ENCODE measurements at places on chromosomes 1 and 21.
A peak's percentile ranks its signal among the peaks of the same experiment; 100 is the strongest.

GRCh38 chr1:43625063-43625780 is 24.7 kb upstream of the KDM4A start:
- DNase-seq, result no peak

DNA sequence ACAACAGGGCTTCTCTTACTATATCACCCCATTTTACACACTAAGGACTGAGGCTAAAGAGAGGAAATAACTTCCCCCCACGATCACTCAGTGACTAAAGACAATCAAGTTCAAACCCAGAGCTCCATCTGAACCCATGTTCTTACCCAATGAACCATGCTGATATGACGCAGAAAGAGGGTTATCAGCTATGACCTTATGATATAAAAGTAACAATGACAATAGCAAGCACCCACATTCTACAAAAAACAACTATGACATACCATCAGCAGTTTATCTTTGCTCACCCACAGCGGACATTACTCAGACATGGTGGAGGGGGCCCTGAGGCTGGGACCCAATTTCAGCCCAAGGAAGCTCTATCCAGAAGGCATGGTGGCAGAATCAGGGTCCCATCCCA is 75.7 kb downstream of the PTPN14 start:
- no peak for DNase-seq

GRCh38 chr1:2227346-2228156 is 568 bp upstream of the SKI start:
- DNase-seq, result peak; percentile 98

GRCh38 chr21:15367061-15367626 is 302.3 kb upstream of the NRIP1 start:
- DNase-seq, result no peak

DNA sequence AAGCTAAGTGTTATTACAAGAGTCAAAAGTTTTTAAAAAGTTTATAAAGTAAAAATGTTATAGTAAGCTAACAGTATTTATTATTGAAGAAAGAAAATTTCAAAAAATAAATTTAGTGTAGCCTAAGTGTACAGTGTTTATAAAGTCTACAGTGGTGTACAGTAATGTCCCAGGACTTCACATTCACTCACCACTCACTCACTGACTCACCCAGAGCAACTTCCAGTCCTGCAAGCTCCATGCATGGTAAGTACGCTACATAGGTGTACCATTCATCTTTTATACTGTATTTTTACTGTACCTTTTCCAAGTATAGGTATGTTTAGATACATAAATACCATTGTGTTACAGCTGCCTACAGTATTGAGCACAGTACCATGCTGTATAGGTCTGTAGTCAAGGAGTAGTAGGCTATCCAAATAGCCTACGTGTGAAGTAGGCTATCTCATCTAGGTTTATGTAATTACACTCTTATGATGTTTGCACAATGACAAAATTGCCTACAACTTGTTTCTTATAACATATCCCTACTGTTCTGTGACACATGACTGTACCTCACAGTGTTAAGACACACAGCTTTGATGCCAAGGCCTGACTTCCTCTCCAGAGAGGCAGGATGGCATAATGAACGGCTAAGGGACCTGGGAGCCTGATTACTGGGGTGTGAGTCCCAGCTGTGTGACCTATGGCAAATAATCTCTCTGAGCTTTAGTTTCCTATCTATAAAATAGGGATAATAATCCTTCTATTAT is 12.7 kb downstream of the DHCR24 start:
- no peak for DNase-seq

DNA sequence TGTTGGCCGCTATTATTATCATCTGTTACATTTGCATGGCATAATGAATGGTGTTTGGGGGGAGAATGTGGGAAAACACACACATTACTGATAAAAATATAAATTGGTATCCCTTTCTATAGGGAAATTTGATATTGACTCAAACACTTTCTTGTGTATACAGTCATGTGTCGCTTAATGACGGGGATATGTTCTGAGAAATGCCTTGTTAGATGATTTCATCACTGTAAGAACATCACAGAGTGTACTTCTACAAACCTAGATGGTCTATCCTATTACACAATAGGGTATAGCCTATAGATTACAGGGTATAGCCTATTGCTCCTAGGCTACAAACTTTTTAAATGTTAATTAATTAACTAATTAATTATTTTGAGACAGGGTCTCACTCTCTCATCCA is 67.2 kb upstream of the B3GALNT2 start:
- DNase-seq, result no peak

GRCh38 chr1:39808784-39809517 is 20.3 kb upstream of the BMP8B start:
- DNase-seq, result no peak

DNA sequence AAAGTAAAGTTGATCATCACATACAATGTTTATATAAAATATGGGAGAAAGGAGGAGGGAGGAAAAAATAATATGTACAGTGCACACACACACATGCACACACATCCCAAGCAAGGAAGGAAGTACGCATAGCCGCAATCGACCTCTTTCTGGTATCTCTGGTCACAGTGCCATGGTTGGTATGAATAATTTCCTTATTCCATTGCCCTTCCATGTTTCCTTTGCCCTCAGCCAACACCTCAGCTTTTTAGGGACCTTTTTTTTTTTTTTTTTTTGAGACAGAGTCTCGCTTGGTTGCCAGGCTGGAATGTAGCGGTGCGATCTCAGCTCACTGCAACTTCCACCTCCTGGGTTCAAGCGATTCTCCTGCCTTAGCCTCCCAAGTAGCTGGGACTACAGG is 20.6 kb downstream of the CITED4 start:
- DNase-seq, result no peak

DNA sequence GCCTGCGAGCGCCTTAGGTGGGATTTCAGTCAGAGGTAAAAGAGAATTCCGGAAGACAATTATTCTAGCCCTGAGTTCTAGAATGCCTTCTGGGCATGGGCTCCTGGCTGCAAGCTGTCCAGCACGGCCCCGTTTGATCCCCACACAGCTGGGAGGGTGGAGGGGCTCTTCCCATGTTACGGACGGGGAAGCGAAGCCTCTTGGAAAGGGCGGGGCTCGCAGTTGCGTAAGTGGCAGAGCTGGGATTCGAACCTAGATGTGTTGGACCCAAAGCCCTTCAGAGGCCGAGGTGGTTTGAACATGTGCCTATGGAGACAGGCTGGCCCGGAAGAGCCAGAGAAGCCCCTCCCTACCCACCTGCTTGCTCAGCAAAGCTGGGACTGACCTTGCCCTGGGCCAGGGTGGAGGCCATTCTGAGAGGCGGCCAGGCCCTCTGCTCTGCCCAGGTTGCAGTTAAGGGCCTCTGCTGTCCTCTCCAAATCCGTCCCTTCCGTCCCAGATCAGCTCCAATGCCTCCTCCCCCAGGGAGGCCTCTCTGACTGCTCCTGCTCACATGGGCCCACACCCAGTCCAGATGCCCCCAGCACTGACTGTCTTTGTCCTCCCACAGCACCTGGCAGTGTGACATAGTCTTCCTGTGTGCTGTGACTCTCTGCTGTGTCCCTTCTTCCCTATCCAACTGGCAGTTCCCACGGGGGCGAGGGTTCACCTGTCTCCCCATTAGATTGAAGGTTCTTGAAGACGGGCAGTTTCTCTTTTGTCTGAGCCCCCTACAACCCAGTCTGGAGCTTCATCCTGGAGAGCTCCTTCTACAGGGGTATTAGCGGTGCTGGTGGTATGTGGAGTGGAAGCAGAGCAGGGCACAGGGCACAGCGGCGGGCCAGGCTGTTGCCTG is 1.2 kb upstream of the HSPB7 start:
- DNase-seq, result no peak

GRCh38 chr21:20971296-20971921 is 26.8 kb upstream of the NCAM2 start:
- DNase-seq, result peak; percentile 28

DNA sequence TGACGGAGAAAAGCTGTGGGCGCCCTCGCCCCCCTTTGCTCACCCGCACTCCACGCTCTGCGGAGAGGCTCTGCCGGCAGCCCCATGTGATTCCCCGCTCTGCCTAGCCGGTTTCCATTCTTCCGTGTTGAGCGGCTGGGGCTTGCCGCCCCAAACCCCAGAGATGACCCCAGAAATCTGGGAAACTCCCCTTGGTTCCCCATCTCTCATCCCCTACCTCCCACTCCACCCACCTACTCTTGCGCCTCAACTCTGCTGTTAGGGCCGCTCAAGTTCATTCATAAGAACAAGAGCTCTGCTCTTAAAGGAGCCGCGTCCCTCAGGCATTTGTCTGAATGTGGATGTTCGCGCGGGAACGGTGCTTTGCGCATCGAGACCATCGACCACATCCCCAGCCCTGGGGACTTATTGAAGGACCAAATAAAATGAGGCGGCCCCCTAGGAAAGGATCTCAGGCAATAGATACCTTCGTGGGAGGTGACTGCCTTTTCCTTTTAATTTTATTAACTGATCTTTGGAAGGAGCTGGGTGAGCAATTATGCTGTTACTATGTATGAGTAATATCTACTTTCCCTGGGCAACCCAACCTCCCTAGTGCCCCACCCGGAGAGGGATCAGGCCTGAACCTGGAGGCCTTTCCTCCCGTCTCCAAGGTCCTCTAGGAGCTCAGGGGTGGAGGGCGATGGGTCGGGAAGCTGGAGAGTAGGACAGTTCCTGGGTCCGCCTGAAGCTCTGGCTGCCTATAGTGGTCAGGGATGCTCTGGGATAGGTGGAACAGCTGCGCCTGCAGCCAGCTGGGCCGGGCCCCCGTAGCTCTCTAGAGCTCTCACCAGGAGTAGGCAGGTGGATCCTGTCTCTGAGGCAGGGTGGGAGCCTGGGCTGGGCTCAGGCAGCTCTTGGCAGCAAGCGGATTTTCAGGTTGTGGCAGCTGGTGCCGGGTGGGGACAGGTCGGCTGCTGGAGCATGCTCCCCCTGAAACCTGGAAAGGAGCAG is 898 bp downstream of the MFSD2A start:
- no peak for DNase-seq

DNA sequence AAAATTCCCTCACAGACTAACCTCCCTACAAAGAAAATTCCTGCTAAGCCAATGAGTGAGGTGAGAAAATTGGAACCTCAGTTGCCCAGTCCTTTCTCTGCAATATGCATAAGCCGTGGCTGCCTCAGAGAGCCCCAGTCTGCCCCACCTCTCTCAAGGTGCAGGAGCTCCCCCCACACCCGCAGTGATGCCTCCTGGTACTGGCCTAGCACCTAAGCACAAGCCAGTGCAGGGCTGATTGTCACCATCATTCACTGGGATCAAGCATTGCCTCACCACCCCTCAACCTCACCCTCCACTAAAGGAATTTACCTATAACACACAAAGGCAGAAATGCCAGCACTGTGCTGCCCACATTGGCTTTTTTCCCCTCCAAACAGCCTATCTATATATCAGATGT is 56.9 kb downstream of the CD34 start:
- no peak for DNase-seq

DNA sequence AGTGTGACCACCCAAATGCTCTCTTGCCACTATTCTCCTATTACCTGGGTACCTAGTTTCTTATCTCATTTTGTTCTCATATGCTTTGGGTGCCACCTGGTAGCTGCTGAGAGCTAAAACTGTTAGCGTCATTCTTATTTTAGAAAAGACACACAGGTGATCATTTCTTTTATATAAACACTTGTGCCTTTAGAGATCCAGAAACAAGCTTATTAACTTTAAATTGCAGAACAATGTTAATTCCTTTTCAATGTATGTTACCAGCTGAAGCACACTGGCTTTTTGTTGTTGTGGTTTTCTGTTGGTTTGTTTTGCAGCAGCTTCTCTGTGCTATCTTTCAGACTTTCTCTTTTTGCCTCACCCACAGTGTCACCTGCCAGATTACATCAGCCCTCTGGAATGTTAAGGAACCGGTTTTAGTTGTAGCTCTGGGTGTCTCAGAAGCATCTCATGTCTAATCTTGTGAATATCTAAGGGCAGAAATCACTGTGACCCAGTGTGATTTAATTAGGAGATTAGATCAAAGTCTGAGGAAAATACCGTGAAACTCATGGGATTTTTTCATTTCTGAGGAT is 43.4 kb upstream of the SLC19A2 start:
- DNase-seq, result peak; percentile 10

DNA sequence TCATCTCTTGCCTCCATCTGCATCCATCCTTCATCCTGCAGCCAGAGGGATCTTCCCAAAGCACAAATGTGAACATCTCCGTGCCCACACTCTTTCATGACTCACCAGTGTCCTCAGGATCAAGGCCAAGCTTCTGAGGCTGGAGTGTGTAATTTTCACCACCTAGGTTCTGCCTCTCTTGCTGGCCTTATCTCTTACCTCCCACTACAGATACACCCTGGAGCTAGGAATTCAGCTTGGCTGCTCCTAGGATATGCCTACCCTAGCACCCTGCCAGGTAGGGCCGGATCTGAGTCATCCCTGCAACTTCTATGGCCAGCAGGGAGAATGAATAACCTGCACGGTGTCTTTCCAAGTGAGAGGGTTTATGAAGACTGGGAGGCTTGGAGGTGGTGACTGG is 208.7 kb upstream of the CSF3R start:
- no peak for DNase-seq

DNA sequence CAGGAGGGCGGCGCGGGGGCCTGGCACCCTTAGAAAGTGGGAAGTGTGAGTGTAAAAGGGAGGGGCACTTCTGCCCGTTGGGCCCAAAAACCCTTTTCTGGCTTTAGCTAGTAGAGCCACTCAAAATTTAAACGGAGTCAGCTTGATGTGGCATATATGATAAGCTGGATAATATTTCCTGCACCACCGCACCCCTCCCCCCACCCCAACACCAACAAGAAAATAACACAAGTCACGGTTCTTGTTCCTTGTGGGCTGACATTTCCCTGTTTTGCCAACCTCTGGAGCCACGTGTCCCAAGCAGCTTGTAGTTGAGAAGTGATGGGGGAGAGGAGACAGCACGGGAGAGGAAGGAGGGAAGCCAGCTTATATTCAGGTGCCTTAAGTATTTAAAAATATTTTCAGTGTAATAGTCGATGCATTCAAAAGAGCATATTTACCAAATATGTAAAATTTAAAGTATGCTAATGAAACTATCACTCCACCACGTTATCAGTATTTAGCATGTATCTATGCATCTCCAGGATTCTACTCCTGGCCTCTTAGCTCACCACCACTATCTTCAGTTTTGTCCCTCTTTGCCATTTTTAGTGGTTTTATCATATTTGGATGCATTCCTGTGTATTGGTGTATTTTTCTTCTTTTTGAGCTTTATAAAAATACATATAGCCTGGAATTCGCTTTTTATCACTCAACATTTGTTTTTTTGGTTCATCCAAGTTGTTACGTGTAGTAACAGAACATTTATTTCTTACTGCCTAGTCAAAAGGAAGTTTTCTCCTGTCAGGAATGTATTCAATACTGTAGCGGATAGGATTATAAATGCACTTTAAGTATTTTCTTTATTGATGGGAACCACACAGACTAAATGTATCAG is 773 bp upstream of the DDX59 start:
- DNase-seq, result peak; percentile 41

- no peak for DNase-seq
Measured at GRCh38 chr1:189315035-189315901, 1162.4 kb downstream of the BRINP3 start.

- DNase-seq, result no peak
Measured at GRCh38 chr1:107668762-107669161, 296.2 kb downstream of the VAV3 start.
